ENCODE measurements at places on chromosomes 7 and 10. TPM values are rescaled to one million over a fixed set of nuclear protein-coding genes. Genes with fewer than 3 reads are reported as not detected.

The TBRG4 gene
- 88.0 TPM for total RNA-seq

The ZNF239 gene
- 7.5 TPM for total RNA-seq

The NUTM2B gene
- total RNA-seq, result 0.27 TPM

The CTTNBP2 gene
- 5.2 TPM for total RNA-seq

The IGF2BP3 gene
- 112 TPM for total RNA-seq

The EBLN1 gene
- not detected for total RNA-seq

The TNS3 gene
- total RNA-seq, result 27.4 TPM

The CADPS2 gene
- 4.1 TPM for total RNA-seq

The FZD1 gene
- 2.6 TPM for total RNA-seq

The HERC4 gene
- total RNA-seq, result 61.5 TPM

The TWNK gene
- total RNA-seq, result 3.1 TPM

- no peak overlapping the region for H3K4me3 ChIP-seq
- no peaks in the 10 kb centered on the region for H3K4me1 ChIP-seq
- no peaks in the 10 kb centered on the region for H3K36me3 ChIP-seq
- no peak overlapping the region for H3K27ac ChIP-seq
- no peak for DNase-seq
Measured at GRCh38 chr10:49497358-49497757, 41.6 kb downstream of the ERCC6 start.

- H3K4me3 ChIP-seq, result no peak overlapping the region
- H3K36me3 ChIP-seq, result no peaks in the 10 kb centered on the region
- peak; percentile 80 for DNase-seq
- no peaks in the 10 kb centered on the region for H3K27me3 ChIP-seq
Measured at GRCh38 chr10:112565434-112566053, 118.5 kb downstream of the VTI1A start.

DNA sequence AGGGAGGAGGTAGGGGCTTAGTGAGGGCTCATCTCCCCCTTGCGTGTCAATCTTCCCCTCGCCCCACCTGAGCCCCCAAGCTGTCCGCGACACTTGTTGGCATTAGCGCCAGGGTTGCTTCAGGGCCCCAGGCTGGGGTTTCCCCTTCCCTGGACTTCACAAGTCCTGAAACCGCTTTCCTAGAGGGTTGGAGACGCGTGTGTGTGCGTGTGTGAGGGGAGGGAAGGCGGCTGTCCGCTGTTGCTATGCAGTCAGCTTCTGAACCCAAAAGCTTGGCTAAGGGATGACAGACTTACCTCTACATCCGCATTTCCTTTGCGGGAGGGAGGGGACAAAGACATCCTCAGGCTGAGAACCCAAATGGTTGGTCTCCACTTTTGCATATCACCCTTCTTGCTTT lies 803 bp downstream of the GOLGA7B start:
- H3K27ac ChIP-seq, result no peak overlapping the region
- H3K4me3 ChIP-seq, result no peak overlapping the region

- no peaks in the 10 kb centered on the region for H3K4me1 ChIP-seq
- H3K36me3 ChIP-seq, result no peaks in the 10 kb centered on the region
- H3K27ac ChIP-seq, result no peak overlapping the region
- no peak overlapping the region for H3K4me3 ChIP-seq
- no peak for DNase-seq
Measured at GRCh38 chr10:54691331-54691730, 109.7 kb downstream of the PCDH15 start.

- peaks cover 3% of the 10 kb centered on the region for H3K4me1 ChIP-seq
- no peak overlapping the region for H3K27ac ChIP-seq
- DNase-seq, result no peak
Measured at GRCh38 chr10:69089638-69090599, 2.0 kb downstream of the SRGN start.

GRCh38 chr7:150450491-150451001 lies at the start of gene GIMAP8:
TSS of gene GIMAP8 (plus strand) at chr7:150450630. CDS start at chr7:150466699, 16,069 bp downstream.
- H3K4me3 ChIP-seq, result no peak within 1 kb of the TSS
- DNase-seq, result peak; percentile 49
- H3K4me1 ChIP-seq, result no peaks in the 10 kb centered on the region

GRCh38 chr10:50788951-50789945 lies 49.5 kb downstream of the ASAH2B start:
- H3K27ac ChIP-seq, result no peak overlapping the region
- no peak for DNase-seq
- H3K36me3 ChIP-seq, result no peaks in the 10 kb centered on the region
- H3K4me1 ChIP-seq, result no peaks in the 10 kb centered on the region

DNA sequence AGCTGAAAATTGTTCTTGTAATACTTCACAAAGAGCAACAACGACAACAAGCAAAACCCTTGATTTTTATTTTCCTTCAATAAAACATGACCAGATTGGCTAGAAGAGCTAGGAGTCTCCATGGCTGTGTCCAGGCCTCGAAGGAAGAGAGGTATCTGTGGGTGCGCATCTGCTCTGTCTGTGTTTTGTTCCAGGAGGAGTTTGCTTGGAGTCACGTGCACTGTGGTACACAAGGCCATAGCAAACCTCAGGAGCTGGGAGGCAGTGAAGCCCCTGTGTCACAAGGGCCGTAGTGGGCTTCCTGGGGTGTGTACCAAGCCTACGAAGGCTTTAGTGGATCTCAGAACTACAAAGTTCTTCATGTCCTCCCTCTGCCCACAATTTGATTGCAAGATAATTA lies 271.7 kb downstream of the TWIST1 start:
- H3K36me3 ChIP-seq, result no peaks in the 10 kb centered on the region
- no peak overlapping the region for H3K4me3 ChIP-seq
- no peak overlapping the region for H3K27ac ChIP-seq
- no peaks in the 10 kb centered on the region for H3K27me3 ChIP-seq
- DNase-seq, result no peak
- H3K4me1 ChIP-seq, result no peaks in the 10 kb centered on the region

GRCh38 chr10:73862011-73862410 lies 12.3 kb downstream of the CAMK2G start:
- no peaks in the 10 kb centered on the region for H3K27me3 ChIP-seq
- no peak overlapping the region for H3K27ac ChIP-seq
- peaks cover 13% of the 10 kb centered on the region for H3K4me1 ChIP-seq
- H3K4me3 ChIP-seq, result no peak overlapping the region
- peaks cover 32% of the 10 kb centered on the region for H3K36me3 ChIP-seq

- no peak for DNase-seq
- H3K27ac ChIP-seq, result no peak overlapping the region
Measured at GRCh38 chr10:26412932-26413331, 25.2 kb upstream of the APBB1IP start.

GRCh38 chr10:124632064-124632531 lies 112.1 kb downstream of the FAM53B start:
- H3K27me3 ChIP-seq, result no peaks in the 10 kb centered on the region
- peaks cover 7% of the 10 kb centered on the region for H3K4me1 ChIP-seq
- DNase-seq, result peak; percentile 78

DNA sequence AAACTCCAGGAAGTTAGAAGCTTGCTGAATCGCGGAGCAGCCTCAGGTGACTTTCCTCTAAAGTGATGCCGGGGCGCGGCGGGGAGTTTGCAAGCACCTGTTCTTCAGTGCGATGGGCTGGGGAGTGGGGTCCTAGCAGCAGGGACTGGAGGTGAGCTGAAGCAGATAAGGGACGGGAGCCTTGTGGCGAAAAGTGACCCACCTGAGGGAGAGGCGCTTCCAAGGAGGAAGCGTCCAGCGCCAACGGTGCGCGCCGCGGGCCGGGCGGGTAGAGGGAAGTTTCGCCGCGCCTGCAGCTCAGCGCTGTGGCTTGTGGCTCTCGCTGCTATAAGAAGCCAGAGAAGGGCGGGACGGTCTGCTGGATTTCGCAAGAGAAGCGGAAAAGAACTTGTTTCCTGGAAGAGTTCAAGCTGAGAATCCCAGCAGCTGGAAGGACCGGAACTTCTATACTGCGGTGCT lies at the start of gene STEAP4:
Gene STEAP4 (minus strand): TSS at position 305 of the 459 bp plus-strand sequence. CDS start 22,625 bp downstream, outside the sequence.
- no peak within 1 kb of the TSS for H3K27ac ChIP-seq
- peaks cover 32% of the 10 kb centered on the region for H3K27me3 ChIP-seq
- H3K4me1 ChIP-seq, result no peaks in the 10 kb centered on the region
- peak within 1 kb of the TSS; percentile 74 for H3K4me3 ChIP-seq
- peak; percentile 84 for DNase-seq

- no peaks in the 10 kb centered on the region for H3K36me3 ChIP-seq
- DNase-seq, result no peak
- H3K4me3 ChIP-seq, result no peak overlapping the region
- H3K4me1 ChIP-seq, result no peaks in the 10 kb centered on the region
- no peaks in the 10 kb centered on the region for H3K27me3 ChIP-seq
Measured at GRCh38 chr7:132771301-132771730, 195.0 kb upstream of the PLXNA4 start.

- H3K4me3 ChIP-seq, result peak overlapping the region; percentile 75
- no peak overlapping the region for H3K27ac ChIP-seq
- H3K4me1 ChIP-seq, result peaks cover 6% of the 10 kb centered on the region
- peak; percentile 51 for DNase-seq
- H3K36me3 ChIP-seq, result peaks cover 6% of the 10 kb centered on the region
Measured at GRCh38 chr7:52211930-52212329, 823.5 kb upstream of the POM121L12 start.

- no peak for DNase-seq
- no peaks in the 10 kb centered on the region for H3K36me3 ChIP-seq
- H3K27ac ChIP-seq, result no peak overlapping the region
- no peaks in the 10 kb centered on the region for H3K4me1 ChIP-seq
Measured at GRCh38 chr7:103524042-103524907, 78.3 kb upstream of the SLC26A5 start.

GRCh38 chr7:151017953-151018420 lies 6.3 kb downstream of the ATG9B start:
- DNase-seq, result peak; percentile 98
- H3K27ac ChIP-seq, result no peak overlapping the region
- no peaks in the 10 kb centered on the region for H3K36me3 ChIP-seq
- H3K4me3 ChIP-seq, result no peak overlapping the region

DNA sequence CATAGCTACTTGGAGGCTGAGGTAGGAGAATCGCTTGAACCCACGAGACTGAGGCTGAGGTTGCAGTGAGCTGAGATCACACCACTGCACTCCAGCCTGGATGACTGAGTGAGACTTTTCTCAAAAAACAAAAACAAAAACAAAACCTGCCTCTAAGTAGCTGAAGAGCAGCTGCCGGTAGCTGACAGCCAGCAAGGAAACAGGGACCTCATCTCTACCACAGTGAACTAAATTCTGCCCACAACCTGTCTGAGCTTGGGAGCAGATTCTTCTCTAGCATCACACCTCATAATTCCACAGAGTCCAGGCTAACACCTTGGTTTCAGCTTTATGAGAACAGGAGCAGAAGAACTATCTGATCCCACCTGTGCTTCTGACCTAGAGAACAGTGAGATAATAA lies 246.2 kb downstream of the KCND2 start:
- DNase-seq, result no peak
- H3K27me3 ChIP-seq, result no peaks in the 10 kb centered on the region
- no peaks in the 10 kb centered on the region for H3K36me3 ChIP-seq
- no peaks in the 10 kb centered on the region for H3K4me1 ChIP-seq

DNA sequence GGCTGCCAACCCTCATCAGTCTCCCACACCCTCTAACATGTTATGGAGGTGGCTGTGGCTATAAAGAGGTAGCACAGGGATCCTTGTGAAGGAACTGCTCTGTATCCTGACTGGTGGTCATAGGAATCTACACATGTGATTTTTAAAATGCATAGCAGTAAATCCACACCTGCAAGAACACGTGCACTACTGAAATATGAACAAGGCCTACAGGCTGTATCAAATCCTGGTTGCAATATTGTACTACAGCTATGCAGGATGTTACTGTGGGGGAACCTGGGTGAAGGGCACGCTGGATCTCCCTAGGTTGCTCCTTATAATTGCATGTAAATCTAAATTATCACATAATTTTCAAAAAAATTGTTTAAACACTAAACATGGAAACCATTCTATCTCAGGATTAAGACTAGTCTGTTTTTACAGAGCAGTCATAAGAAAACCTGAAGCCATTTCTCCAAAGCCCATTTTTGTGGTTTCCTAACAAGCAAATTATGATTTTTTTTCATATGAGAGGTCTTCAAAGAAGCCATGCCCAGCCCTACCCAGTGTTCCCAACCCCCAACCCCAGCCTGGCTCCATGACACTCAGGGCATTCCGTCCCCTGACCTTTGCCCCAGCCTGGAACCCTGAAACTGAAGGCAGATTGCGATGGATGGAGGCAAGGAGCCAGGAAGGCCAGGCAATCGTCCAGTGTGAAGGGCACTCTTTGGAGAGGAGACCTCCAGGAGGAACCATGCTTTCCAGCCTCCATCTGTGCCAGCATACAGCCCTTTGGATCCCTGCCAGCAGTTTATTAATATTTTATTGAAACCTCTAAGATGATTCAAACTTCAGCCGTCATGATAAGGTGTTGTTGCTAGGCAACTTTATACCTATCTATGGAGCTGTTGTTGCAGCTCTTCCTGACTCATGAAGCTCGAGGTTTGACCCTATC lies 161.0 kb downstream of the GRID1 start:
- H3K36me3 ChIP-seq, result no peaks in the 10 kb centered on the region
- no peak for DNase-seq
- no peaks in the 10 kb centered on the region for H3K4me1 ChIP-seq
- H3K4me3 ChIP-seq, result no peak overlapping the region

GRCh38 chr10:119267384-119267783 lies 60.0 kb downstream of the GRK5 start:
- no peak for DNase-seq
- H3K36me3 ChIP-seq, result no peaks in the 10 kb centered on the region
- peaks cover 9% of the 10 kb centered on the region for H3K4me1 ChIP-seq
- H3K27ac ChIP-seq, result no peak overlapping the region

GRCh38 chr7:87517136-87517815 lies 41.8 kb upstream of the ABCB4 start:
- H3K27ac ChIP-seq, result no peak overlapping the region
- DNase-seq, result no peak
- no peaks in the 10 kb centered on the region for H3K4me1 ChIP-seq
- H3K27me3 ChIP-seq, result no peaks in the 10 kb centered on the region
- H3K4me3 ChIP-seq, result no peak overlapping the region

GRCh38 chr10:15167411-15168290 lies 842 bp downstream of the NMT2 start:
- DNase-seq, result peak; percentile 92
- no peaks in the 10 kb centered on the region for H3K27me3 ChIP-seq
- H3K4me3 ChIP-seq, result peak overlapping the region; percentile 89
- no peak overlapping the region for H3K27ac ChIP-seq

GRCh38 chr7:2633538-2634266 lies 1.9 kb downstream of the TTYH3 start:
- H3K27ac ChIP-seq, result peak overlapping the region; percentile 96
- H3K27me3 ChIP-seq, result no peaks in the 10 kb centered on the region
- peak overlapping the region; percentile 94 for H3K4me3 ChIP-seq
- H3K36me3 ChIP-seq, result peaks cover 19% of the 10 kb centered on the region

DNA sequence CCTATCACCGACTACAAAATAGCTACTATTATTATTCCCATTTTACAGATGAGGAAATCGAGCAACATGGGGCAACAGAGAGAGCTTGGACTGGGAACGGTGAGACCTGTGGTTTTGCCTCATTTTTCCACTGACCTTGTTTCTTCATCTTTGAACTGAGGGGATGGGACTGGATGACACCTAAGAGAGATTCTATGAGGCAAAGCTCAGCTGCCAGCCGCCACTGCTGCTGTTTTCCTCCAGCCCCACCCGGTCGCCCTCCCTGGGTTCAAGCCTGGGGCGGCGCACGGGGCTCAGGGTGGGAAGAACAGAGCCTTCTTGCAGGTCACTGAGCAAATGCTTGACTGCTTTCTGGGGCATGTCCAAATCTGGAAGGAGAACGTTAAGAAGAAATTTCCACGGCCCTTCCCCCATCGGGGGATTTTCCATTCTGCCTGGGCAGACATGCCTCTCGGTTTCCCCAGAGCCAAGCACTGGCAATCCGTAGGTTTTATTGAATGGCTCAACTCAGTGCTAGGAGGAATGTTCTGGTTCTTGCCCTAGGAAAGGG lies 12.3 kb downstream of the DDIT4 start:
- H3K36me3 ChIP-seq, result no peaks in the 10 kb centered on the region
- no peak overlapping the region for H3K27ac ChIP-seq
- H3K4me3 ChIP-seq, result no peak overlapping the region

- no peak overlapping the region for H3K4me3 ChIP-seq
- peaks cover 17% of the 10 kb centered on the region for H3K4me1 ChIP-seq
- no peaks in the 10 kb centered on the region for H3K27me3 ChIP-seq
- no peaks in the 10 kb centered on the region for H3K36me3 ChIP-seq
- H3K27ac ChIP-seq, result no peak overlapping the region
- DNase-seq, result no peak
Measured at GRCh38 chr10:77392851-77393250, 244.8 kb downstream of the KCNMA1 start.

All from endodermal cell (in vitro differentiated cells).